ENCODE measurements at places on chromosomes 7 and 10.
A peak's percentile ranks its signal among the peaks of the same experiment; 100 is the strongest.

GRCh38 chr10:59991117-59991516 is 84.8 kb upstream of the CCDC6 start:
- no peak for DNase-seq

DNA sequence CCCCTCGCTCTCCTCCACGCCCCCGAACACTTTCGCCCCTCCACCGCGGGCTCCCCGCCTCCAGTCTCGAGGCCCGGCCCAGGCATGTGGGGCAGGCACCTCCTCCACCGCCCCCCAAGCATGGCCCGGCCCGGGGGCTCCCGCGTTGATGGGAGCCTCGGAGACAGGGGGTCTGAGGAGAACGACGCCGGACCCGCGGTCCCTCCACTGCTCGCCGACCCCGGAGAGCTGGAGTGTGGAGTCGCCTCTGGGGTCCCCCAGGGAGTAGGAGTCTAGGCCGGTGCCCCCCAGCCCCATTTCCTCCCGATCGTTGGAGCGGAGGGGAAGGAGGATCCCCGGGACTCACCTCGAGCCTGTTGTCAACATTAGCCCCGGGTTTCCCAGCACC is 206 bp downstream of the UPF2 start:
- DNase-seq: peak; percentile 71

- no peak for DNase-seq
Observed at GRCh38 chr10:34297541-34298345, 517.4 kb downstream of the PARD3 start.

DNA sequence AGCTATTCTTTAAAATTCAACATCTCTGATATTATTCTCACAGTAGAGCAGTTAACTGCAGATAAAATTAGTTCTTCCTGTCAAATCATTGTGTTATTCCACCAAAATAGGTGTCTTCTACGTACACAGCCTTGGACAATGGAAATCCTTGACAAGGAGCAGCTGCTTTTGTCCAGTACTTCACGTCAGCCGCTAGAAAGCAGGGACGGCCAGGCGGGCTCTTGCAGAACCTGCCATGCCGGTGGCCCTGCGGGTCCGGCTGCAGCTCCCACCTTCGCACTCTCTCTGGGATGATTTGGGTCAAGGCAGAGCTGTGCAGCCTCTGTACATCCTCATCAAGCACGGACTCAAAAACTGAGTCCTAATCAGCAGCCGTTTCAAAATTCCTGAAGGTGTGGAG is 2.2 kb upstream of the FOXI2 start:
- peak; percentile 72 for DNase-seq

- DNase-seq: peak; percentile 96
Observed at GRCh38 chr7:158818325-158819213, 10.7 kb downstream of the ESYT2 start.

GRCh38 chr10:97759158-97759887 is 12.5 kb downstream of the SFRP5 start:
- peak; percentile 98 for DNase-seq

GRCh38 chr7:127733986-127734385 is 82.0 kb downstream of the SND1 start:
- DNase-seq: no peak

GRCh38 chr10:121683816-121684215 is 85.6 kb upstream of the FGFR2 start:
- DNase-seq: no peak

DNA sequence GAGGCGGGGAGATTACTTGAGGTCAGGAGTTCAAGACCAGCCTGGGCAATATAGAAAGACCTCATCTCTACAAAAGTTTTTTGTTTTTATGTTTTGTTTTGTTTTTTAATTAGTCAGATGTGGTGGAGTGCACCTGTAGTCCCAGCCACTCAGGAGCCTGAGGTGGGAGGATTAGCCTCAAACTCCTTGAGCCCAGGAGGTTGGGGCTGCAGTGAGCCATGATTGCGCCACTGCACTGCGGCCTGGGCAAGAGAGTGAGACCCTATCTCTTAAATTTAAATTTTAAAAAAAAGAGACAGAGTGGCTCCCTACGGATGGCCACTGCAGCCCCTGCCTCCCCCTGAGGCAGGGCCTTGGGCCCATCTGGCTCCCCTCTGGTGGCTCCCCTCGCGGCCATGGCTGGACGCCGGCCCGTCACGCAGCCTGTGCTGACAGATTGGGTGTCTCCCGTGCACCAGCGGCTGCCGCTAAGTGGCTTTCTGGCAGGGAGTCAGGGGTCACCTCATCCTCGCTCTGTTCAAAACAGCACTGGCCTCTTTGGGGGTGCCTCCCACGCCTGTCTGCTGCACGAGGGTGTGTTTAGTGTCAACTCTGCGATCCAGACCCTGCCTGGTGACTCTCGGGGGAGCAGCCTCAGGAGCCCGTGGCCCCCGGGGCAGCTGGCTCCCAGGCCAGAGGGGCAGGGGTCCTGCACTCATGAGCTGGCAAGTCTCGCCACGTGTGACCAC is 44.4 kb upstream of the ELN start:
- DNase-seq: peak; percentile 36

- DNase-seq: no peak
Observed at GRCh38 chr7:48781752-48782151, 142.6 kb upstream of the CDC14C start.

DNA sequence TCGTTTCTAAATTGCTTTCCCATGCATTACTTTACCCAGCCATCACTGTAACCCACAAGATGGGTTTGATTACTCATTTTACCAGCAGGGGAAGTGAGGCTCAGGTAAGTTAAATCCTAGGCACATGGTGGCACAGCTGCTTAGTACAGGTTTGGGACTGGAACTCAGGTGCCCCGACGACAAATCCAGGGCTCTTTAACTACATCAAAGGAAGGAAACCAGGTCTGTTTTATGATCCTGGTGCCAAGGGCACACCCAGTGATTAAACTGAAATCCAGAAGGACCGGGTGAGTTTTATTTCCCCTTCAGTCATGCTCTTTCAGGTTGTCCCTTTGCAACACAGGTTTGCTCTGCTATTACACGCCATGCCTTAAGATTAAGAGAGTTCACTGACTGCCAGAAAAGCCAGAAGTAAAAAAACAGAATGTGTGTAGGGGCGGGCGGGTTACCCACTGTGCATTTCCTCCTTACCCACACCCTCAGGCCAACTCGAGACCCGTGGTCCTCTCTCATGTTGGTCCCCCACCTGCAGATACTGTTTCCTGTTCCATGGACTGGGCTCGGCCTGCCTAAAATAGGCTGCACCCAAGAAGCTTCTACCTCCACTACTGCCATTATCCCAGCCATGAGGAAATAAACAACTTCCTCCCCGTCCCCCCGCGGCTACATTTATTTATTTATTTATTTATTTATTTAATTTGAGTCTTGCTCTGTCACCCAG is 55.1 kb upstream of the KDM7A start:
- DNase-seq: no peak

DNA sequence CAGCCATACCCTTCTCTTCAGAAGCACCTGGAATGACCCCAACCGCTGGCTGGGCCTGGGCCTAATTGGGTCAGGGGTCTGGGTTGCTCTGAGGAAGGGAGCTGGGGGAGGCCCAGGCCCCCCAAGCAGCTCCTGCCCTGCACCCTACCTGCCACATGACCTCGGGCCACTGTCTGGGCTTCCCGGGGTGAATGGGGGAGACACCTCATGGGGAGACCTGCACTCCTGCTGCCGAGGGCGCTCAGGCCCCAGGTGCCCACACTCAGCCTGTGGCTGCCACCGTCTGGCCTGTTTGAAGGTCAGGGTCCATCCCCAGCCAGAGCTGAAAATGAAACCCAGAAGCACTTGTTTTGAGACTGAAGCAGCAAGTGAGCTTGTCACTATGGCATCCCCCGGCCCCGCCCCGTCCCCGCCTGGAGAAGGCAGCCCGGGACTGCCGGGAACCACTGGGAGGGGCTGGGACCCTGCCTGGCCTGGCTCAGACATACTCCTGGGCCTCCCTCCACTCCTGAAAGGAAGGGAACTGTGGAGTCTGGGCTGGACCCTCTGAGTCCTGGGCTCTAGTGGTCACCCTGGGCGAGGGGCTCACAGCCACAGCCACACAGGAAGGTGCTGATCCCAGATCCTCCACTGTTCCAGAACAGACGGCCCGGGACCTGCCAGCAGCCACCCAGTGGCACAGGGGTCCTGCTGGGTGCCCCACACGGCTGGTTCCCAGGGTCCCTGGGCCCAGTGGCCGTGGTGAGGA is 7.4 kb upstream of the MICALL2 start:
- peak; percentile 99 for DNase-seq

DNA sequence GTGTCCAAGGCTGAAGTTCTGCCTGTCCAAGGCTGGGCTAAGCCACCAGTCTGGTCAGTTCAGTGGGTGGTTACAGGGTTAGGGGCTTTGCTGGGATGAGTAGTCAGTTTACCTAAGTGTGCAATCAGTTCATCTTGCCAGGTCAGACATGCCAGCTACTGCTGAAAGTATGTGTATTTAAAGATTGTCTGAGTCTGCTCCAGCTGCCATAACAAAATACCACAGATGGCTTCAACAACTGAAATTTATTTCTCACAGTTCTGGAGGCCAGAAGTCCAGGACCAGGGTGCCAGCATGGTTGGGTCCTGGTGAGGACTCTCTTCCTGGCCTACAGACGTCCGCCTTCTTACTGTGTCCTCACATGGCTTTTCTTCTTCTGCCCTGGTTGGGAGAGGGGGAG is 52.4 kb upstream of the TNS3 start:
- DNase-seq: peak; percentile 84

- no peak for DNase-seq
Observed at GRCh38 chr10:78202386-78202785, 168.7 kb downstream of the RPS24 start.

DNA sequence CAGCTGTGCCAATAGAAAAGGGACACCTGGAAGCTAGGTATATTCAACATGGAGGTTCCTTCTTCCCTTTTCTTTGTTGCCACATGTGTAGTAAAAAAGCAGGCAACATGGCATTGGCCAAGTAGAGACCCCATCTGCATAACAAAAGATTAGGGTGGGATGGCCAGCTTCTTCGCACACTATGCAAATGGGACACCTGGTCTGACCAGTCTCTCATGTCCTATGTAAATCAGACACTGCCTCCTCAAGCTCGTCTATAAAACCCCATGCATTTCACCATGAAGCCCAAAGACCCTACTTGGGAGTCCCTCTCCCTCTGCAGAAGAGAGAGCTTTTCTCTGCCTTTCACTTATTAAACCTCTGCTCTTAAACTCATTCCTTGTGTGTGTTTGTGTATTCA is 53.9 kb downstream of the MYL10 start:
- DNase-seq: no peak

GRCh38 chr10:11921800-11922392 is 98.7 kb downstream of the PROSER2 start:
- DNase-seq: no peak

DNA sequence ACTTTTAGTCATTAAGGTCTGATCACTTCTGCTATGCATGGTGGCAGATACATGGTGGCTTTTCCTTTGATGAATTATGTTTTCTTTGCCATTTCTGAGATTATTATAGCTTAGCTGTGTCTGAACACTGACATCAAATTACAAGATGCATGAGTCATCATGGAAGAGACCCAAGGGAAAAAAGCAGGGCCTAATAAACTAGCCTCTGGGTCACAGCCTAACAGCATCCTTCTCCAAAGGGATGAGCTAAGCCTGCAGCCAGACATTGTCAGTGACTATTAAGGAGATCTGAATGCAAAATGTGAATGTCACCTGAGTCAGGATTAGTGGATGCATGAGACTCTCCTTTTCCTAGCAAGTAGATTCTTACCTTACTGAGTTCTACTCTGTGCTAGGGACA is 19.1 kb upstream of the OGDHL start:
- peak; percentile 71 for DNase-seq

DNA sequence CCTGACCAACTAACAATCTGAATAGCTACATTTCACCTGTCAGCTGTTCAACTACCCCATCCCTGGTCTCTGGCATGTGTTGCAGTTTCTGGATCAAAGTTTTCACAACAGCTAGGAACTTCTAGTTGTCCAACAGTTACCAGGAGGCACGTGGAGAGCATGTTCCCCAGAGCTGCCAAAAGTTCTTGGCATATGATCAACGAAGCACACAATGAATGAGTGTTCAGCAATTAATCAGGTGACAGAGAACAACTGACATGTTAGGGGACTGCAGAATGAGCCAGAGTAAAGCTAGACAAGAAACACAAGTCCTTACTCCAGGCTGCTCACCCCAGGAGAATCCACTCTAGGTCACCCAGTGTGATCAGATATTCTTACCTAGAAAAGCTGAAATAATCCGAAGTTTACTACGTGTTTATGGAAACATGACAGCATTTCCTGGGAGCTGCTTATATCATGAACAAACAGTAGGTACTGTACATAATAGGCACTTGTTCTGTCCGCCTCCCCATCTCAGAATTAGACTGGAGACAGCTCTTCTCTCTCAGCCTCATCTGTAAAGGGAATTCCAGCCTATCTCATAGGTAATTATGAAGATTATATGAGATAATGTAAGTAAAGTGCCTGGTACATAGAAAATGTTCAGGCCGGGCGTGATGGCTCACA is 50.6 kb downstream of the ZNF438 start:
- peak; percentile 18 for DNase-seq

DNA sequence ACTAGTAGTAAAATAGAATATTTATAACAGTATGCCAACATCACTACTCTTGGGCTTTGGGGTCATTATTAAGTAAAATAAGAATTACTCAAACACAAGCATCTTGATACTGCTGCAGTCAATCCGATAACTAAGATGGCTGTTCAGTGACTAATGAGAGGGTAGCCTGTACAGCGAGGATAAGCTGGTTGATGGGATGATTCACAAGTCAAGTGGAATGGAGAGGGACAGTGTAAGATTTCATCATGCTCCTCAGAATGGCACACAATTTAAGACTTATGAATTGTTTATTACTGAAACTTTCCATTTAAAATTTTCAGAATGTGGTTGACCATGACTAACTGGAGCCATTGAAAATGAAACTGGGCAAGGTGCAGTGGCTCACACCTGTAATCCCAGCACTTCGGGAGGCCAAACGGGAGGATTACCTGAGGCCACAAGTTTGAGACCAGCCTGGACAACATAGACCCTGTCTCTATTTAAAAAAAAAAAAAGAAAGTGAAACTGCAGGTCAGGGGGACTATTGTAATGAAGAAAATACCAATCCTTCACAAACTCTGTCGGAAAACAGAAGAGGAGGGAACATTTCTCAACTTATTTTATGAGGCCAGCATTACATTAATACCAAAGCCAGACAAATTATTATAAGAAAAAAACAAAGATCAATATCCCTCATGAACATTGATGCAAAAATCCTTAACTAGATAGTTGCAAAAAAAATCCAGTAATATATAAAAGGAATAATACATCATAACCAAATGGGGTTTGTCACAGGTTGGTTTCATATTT is 11.2 kb downstream of the AVL9 start:
- DNase-seq: peak; percentile 85
